ENCODE measurements at places on chromosomes 2 and 18. TPM values are rescaled to one million over a fixed set of nuclear protein-coding genes. Genes with fewer than 3 reads are reported as not detected.
A peak's percentile ranks its signal among the peaks of the same experiment; 100 is the strongest.

ATP6V1C2 gene
- under 0.01 TPM for polyA plus RNA-seq

- H3K4me1 ChIP-seq: peaks cover 16% of the 10 kb centered on the region
- no peak overlapping the region for H3K4me3 ChIP-seq
- no peaks in the 10 kb centered on the region for H3K36me3 ChIP-seq
- H3K27me3 ChIP-seq: no peaks in the 10 kb centered on the region
- no peak overlapping the region for H3K27ac ChIP-seq
- DNase-seq: peak; percentile 14
These were observed 226.1 kb downstream of the LDLRAD4 start for GRCh38 chr18:13444430-13445240.

SLC38A11 gene
- 0.60 TPM for polyA plus RNA-seq

SLC14A1 gene
- 1.6 TPM for polyA plus RNA-seq

C2orf15 gene
- 2.8 TPM for polyA plus RNA-seq

DNA sequence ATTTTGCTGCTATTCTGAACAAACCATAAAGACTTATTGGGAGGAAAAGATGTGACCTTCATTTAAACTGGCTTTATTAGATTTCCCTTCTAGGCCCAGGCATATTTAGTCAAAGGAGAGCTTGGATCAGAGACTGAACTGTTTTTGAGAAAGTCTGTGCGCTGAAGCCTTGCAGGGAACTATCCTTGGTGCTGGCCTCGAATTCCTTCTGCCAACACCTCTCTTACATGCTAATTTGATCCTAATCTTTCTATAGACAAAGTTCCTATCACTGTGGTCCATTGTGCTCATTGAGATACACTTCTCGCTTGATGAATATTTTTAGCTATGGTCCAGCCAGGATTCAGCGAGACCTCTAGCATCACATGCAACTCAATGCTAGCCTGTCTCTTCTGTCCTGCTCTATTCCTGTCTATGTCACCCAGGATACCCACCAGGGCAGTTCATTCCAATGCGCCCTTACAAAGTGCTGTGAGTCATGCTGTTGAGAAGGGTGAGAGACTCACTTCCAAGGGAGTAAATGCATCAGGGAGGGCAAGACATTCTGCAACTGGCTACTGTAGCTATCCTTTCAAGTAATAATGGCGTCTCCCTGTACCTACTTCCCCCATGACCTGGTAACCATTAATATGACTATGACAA is 356.7 kb upstream of the LYPD1 start:
- no peak overlapping the region for H3K4me3 ChIP-seq
- DNase-seq: no peak
- no peaks in the 10 kb centered on the region for H3K27me3 ChIP-seq
- H3K27ac ChIP-seq: no peak overlapping the region
- H3K36me3 ChIP-seq: no peaks in the 10 kb centered on the region
- no peaks in the 10 kb centered on the region for H3K4me1 ChIP-seq

DCDC2C gene
- polyA plus RNA-seq: not detected

DNA sequence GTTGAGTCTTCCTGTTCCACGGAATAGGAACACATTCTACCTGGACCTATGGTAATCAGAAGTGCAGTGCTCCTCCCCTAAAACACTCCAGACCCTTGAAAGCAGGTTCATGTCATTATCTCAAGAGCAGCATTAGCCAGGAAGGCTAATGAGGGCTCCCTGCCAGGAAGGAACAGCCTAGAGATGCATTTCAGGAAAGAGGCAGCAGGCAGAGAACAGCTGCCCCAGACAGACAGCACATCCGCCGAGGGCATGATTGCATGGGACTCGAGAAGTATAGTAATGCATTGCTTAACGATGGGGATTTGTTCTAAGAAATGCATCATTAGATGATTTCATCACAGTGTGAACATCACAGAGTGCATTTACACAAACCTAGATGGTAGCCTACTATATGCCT is 171.5 kb downstream of the ALK start:
- no peak for DNase-seq
- no peaks in the 10 kb centered on the region for H3K27me3 ChIP-seq
- H3K27ac ChIP-seq: no peak overlapping the region
- no peak overlapping the region for H3K4me3 ChIP-seq

DNAJC5G gene
- polyA plus RNA-seq: not detected

- no peaks in the 10 kb centered on the region for H3K36me3 ChIP-seq
- DNase-seq: no peak
- H3K27ac ChIP-seq: no peak overlapping the region
- no peak overlapping the region for H3K4me3 ChIP-seq
These were observed 37.7 kb upstream of the MAT2A start for GRCh38 chr2:85501248-85501647.

DNA sequence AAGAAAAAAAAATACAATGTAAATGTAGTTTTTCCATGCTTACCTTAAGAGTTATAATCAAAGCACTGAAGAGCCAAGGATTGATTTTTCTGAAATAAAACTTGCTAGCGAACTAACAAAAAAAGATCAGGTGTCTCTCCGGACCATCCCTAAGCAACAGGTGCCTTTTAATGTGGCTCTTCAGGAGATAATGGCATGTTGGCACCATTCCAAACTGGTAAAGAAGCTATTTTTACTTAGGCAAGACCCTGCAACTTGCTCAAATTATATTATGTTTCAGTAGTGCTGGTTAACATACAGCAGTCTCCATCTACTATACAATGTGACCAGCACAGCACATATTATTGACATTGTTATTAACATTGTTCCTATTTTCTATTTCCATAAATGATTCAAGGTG is 2.3 kb upstream of the GCC2 start:
- H3K4me1 ChIP-seq: peaks cover 15% of the 10 kb centered on the region
- no peak overlapping the region for H3K4me3 ChIP-seq
- H3K27me3 ChIP-seq: no peaks in the 10 kb centered on the region
- H3K27ac ChIP-seq: no peak overlapping the region
- H3K36me3 ChIP-seq: no peaks in the 10 kb centered on the region
- no peak for DNase-seq

ANKRD30BL gene
- polyA plus RNA-seq: 0.07 TPM

GRCh38 chr2:47023332-47023731 is 107.7 kb upstream of the MCFD2 start:
- H3K27me3 ChIP-seq: no peaks in the 10 kb centered on the region
- DNase-seq: no peak
- no peak overlapping the region for H3K27ac ChIP-seq

DNA sequence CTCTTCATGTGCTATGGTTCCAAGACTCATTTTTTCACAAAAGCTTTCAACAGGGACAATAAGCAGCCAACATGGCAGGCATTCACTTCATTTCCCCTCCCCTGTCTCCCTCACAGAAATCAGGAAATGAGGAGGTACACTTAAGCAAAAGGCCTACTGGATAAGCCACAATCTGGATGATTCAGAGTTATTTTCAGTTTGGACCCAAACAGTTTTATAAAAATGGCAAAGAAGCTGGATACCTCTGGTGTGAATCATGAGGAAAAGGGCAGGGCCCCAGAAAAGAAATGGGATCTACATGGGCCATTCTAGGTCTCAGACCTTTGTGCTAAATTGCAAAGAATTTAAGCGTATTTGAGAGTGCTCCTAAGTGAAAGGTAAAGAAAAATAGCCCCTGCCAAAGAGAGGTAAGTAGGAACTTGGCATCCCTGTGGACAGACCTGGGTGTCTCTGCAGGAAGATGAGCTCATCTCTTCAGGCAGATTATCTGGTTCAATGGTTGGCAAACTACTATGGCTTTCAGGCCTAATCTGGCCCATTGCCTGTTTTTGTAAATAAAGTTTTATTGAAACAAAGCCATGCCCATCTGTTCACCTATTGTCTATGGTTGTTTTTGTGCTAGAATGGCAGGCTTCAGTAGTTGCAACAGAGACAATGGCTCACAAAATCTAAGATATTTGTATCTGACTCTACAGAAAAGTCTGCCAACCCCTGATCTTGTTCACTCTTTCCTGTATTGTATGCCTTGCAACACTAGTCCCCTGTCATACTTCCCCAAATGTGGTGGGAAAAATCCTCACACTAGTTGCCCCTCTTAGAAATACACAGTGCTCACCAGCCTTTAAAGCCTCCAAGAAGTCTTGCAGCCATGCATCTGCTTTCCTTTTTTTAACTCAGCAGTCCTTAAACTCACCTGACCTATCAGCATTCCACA is 315.0 kb downstream of the ALK start:
- no peaks in the 10 kb centered on the region for H3K4me1 ChIP-seq
- no peak overlapping the region for H3K27ac ChIP-seq
- no peak overlapping the region for H3K4me3 ChIP-seq
- no peak for DNase-seq
- H3K36me3 ChIP-seq: no peaks in the 10 kb centered on the region

DNA sequence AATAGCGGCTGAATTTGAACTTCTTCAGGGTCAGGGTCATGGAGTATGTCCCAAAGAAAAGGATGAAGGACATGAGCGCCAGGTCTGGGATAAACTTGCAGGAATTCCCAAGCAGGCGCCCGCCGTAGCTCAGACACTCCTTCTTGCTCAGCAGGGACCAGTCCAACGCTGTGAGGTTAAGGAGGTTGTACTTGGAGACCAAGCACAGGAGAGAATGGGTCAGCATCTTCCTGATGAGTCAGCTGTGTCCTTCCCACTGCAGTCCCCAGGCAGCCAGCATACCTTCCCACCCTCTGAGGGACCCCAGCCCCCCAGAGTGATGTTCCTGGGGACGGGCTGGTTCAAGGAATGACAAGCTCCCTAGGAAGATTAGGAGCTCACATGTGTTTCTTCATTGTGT is 40.9 kb downstream of the MTHFD2 start:
- no peak overlapping the region for H3K4me3 ChIP-seq
- H3K4me1 ChIP-seq: no peaks in the 10 kb centered on the region
- no peak overlapping the region for H3K27ac ChIP-seq
- DNase-seq: peak; percentile 27

PIEZO2 gene
- polyA plus RNA-seq: 1.8 TPM

GRCh38 chr2:144650907-144651306 is 131.0 kb upstream of the ZEB2 start:
- no peaks in the 10 kb centered on the region for H3K36me3 ChIP-seq
- no peak overlapping the region for H3K27ac ChIP-seq
- H3K4me3 ChIP-seq: no peak overlapping the region
- H3K4me1 ChIP-seq: no peaks in the 10 kb centered on the region
- H3K27me3 ChIP-seq: no peaks in the 10 kb centered on the region

GRCh38 chr2:46850742-46851141 is 64.9 kb downstream of the MCFD2 start:
- H3K4me1 ChIP-seq: peaks cover 88% of the 10 kb centered on the region
- H3K27ac ChIP-seq: peak overlapping the region; percentile 92
- H3K4me3 ChIP-seq: no peak overlapping the region
- H3K27me3 ChIP-seq: no peaks in the 10 kb centered on the region
